ENCODE measurements at places on chromosomes 12 and 14.

GRCh38 chr14:31505411-31505810 is 17.6 kb upstream of the GPR33 start:
- peak; percentile 70 for DNase-seq

DNA sequence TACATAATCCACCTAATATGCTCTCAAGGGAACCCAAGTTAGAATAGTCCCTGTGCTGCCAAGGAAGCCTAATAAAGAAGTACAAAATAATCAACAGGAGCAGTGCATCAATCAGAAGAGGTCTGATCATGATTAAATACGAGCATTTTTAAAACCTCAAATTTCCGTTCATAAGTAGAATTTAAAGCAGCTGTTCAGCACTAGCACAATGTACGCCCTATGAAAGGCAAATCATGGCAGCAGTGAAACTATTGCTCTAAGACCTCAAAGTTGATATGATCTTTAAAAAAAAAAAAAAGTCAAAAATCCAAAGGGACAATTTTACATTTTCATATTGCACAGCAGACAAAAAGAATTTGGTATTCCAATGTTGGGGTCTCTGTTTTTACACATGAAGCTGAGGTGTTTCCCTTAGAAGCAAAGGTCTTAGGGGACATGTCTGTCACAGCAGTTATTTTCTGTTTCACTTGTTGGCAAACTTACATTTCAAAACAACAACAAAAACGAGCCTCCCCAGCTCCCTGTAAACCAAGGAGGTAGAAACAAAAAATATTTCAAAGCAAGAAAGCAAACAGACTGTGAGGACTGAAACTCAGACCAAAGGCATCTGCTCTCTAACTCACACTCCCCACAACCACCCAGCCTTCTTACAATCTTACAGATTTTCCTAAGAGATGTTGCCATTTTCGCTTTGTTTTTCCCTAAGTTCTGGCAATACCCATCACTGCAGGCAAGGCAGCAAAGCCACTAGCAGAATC is 28.2 kb downstream of the SOX5 start:
- no peak for DNase-seq

DNA sequence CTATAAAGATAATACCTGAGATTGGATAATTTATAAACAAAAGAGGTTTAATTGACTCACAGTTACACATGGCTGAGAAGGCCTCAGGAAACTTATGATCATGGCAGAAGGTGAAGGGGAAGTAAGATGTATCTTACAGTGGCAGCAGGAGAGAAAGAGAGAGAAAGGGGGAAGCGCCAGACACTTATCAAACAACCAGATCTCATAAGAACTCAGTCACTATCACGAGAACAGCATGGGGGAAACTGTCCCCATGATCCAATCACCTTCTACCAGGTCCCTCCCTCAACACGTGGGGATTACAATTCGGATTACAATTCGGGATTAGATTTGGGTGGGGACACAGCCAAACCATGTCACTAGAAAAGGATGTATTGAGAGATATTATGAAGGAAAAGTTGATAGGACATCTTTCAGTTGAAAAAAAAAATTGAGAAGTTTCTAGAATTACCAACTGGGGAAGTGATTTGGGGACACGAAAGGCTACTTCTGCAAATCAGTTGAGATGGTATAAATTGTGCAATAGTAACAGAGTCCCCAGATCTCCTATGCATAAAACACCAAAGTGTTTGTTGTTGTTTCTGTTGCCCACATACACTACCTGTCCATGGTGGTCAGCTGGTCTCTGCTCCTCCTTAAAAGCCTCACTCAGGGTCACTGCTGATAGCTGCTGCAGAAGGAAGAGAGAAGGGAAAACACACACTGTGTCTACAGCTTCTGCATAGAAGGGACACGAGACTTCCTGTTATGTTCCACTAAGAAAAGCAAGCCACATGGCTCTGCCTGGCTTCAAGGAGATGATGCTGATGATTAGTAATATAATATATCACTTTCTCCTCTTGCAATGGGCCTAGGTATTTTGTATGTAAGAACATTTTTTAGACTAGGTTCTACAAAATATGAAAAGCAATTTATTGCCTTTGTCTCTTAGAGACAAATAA is 465.5 kb downstream of the PDZRN4 start:
- no peak for DNase-seq

DNA sequence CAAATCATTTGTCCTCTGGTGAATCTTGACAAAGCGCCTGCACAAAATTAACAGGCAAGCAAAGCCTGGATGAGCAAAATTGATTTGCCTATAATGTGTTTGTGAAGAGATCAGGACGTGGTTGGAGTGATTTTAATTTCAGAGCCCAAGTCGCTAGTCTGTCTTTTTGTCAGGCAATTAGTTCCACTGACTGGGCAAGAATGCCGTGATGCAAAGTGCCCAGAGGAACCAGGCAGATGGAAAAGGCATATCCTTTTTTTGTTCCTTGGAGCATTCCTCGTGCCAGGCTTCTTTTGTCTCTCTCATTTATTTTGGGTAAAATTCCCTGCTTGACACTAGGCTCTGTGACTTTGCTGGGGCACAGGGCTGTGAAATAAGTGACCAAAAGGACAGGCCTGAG is 65.9 kb upstream of the CCDC198 start:
- no peak for DNase-seq

DNA sequence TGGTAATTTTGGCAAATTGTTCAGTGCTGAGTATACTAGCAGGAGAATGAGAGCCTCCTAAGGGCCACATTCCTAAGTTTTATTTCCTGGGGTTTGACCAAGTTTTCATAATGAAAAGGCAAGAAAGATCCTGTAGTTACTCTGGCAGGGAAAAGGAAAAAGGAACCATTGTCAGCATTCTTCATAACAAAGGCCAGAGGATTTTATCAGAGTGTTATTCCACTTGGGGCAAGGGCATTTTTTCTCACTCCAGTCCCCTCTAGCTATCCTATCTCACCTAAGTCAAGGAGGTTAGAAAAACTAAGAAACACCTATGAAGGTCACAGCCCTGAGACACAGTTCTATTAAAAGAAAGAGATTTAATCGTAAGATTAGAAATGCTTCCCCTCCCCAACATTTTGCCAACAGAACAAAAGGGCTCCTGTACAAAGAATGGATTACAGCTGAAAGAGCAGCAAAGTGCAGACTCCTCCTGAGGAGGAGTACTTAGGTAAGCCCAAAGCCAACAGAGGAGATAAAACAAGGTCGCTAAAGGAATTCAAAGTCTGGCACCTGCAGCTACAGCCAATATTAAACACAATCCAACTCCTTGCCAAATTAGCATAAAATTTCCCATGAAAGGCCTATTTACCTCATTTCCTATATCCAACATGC is 162.4 kb downstream of the GALC start:
- no peak for DNase-seq

DNA sequence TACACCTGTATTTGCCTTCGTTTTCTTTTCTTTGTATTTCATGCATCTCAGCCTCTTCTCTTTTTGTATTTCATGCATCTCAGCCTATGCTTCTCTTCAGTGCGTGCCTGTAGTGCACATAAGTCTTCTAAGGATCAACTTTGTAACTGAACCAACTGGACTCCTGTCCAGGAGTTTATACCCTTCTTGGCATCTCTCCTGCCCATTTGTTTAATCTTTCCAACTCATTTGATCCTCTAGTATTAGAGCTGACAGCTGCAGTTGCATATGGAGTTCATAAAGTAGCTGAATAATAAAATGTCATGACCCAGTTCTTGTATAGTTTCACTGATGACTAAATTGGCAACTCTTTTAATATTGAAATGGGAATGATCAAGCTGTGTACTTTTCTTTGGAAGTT is 89.7 kb downstream of the FGD4 start:
- DNase-seq: no peak

- DNase-seq: no peak
Observed at GRCh38 chr14:100275214-100275613, 31.0 kb downstream of the SLC25A29 start.

DNA sequence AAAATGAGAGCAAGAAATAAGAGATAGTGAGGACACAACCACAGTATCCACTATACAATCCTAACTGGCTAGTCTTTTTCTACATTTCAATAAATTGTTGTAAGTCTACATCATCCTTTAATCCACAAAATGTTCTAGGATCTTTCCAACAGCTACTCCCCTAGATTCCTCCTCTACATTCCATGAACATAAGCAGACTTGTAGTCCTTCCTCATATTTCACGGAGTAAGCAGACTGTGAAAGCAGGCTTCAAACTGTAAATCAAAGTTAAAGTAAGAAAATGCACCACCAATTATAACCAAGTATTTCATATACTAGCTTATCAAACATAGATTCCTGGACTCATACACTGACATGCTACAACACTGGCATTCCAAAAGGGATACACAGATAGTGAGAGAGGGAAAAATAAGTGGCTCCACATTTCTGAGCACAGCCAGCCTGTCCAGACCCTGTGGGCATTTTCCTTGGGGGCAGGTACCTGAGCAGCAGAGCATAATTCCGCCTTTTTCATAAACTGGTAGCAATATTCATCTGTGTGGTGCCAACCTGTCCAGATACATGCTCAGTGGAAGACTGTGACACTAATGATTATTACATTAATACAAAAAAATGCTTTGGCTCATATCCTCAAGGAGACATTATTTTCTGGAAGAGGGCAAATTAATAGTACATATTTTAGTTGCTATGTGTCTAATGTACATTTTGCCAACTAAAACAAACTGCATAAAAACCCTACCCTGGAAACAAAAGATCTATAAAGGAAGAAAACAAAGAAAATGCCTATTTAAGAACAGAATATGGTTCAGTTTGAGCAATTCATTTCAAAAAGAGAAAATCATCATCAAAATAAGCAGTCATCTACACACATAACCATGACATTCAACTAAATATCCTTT is 113.3 kb upstream of the FSCB start:
- DNase-seq: no peak

DNA sequence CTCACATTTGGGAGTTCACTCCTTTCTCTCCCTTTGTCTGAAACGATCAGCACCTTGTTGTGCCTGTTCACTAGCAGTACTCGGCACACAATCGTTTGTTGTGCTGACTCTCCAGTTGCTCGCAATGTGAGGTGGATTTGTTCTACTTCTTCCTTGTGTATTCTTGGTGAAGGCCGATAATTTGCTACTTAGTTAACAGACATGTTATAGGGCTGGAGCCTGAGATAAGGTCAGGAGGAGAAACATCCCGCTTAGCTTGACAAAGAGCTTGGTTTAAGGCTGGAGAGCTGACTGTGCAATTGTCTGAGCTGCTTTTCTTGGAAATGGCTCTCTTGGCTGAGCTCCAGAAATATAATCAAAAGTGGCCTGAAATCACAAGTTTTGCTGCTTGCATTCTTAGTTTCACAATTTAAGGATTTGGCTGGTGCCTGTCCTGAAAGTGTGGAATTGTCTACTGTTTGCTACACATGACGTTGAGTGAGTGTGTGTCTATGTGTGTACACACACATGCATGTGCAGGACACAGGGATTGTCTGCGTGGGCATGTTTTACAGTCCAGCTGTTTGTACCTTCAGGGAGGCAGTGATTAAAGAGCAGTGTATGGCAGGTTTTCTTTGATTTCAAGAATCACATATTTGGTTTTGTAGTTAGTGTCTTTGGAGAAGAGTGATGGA is 77.7 kb downstream of the ARF6 start:
- DNase-seq: no peak

DNA sequence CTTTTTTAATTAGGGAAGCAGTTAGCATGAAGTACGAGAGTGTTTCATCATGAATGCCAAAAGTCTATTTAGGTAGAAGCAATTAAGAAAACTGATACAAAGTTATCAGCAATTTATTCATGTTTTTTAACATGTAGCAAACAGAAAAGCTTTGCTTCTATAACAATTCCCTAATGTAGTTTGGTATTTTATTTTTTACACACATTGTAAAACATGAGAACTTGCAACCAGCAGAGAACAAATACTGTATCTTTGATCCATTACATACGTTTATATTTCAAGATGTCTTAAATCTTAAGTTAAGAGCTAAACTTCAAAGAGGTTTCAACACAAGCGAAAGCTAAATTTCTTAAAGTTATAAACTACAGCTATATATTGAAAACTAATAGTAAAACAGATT is 39.3 kb downstream of the MED13L start:
- DNase-seq: no peak

GRCh38 chr12:48001505-48002413 is 2.5 kb downstream of the COL2A1 start:
- DNase-seq: no peak

- DNase-seq: no peak
Observed at GRCh38 chr14:35818346-35819115, 7.6 kb upstream of the BRMS1L start.

GRCh38 chr12:30110958-30111586 is 327.3 kb upstream of the TMTC1 start:
- DNase-seq: peak; percentile 40

GRCh38 chr12:120497524-120498150 is 1.7 kb downstream of the DYNLL1 start:
- DNase-seq: no peak

All from fibroblast of skin of left quadriceps (primary cell).